ENCODE measurements at places on chromosomes 4 and X. TPM values are rescaled to one million over a fixed set of nuclear protein-coding genes. Genes with fewer than 3 reads are reported as not detected.
A peak's percentile ranks its signal among the peaks of the same experiment; 100 is the strongest.

DNA sequence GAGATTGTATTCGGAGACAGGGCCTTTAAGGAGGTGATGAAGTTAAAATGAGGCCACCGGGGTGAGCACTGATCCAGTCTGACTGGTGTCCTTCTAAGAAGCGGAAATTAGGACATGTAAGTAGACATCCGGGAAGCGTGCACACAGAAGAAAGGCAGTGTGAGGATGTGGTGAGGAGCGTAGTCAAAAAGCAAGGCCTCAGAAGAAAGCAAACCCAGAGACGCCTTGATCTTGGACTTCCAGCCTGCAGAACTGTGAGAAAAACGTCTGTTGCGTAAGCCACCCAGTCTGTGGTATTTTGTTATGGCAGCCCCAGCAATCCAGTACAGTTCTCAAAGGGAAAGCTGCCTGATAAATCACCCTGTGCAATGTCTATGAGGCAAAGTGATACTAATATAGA lies 153.5 kb downstream of the KCNIP4 start:
- DNase-seq: no peak

GRCh38 chrX:39729981-39730661 lies 367.6 kb downstream of the BCOR start:
- DNase-seq: no peak

DNA sequence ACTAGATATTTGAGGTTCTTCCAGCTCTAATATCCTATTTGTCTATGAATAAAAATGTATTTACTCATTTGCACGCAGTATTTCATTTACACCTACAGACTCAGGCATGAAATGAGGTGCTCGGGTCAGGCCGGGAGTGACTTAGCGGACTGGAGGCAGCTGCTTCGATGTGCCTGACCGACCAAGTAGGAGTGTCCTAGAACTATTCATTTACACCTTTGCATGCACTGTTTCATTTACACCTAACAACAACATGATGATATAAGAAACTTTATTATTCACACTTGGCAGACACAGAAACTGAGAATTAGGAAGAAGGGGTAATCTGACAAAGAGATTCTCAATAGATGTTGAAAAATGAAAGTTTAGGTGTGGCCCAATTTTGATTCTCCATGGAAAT lies 28.7 kb upstream of the FAT1 start:
- no peak for DNase-seq

GRCh38 chr4:186169945-186170802 lies 21.2 kb upstream of the CYP4V2 start:
- DNase-seq: no peak

GRCh38 chrX:131703646-131704045 lies 159.8 kb downstream of the OR13H1 start:
- no peak for DNase-seq

DNA sequence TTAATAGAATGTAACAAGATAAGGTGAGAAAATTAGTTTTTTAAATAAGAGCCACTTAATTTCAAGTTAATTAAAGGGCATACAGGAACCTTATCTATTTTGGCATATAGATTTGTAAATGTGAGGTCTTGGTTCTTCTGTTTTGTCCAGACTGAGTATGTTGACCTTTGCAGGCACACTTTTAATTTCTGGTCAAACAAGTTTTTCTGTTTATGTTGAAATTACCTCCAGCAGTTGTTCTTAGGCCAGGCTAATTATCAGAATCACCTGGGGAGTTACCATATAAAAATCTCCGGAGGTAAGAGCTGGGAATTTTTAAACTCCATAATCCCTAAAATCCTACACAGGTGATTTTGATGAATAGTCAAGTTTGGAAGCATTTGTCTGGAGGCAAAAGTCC lies 227.4 kb upstream of the ANKRD50 start:
- DNase-seq: no peak

DNA sequence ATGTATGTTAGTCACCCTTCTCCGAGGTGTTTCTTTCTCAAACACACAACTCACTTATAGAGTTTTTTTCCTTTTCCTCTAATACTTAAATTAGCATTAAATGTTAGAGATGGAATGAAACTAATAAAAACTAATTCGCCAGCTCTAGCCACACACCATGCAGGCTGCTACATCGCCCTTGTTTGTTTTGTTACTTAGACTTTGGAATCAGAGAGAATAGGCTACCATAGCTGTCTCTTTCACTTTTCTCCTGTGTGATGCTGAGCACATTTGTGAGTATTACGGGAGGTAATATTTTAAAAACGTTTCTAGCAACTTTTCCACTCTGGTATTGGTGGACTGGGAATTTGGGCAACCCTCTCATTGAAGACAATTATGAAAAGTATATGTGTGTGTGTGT lies 43.5 kb downstream of the ESX1 start:
- no peak for DNase-seq

- no peak for DNase-seq
Measured at GRCh38 chr4:138802499-138802898, 213.1 kb upstream of the NOCT start.

DNA sequence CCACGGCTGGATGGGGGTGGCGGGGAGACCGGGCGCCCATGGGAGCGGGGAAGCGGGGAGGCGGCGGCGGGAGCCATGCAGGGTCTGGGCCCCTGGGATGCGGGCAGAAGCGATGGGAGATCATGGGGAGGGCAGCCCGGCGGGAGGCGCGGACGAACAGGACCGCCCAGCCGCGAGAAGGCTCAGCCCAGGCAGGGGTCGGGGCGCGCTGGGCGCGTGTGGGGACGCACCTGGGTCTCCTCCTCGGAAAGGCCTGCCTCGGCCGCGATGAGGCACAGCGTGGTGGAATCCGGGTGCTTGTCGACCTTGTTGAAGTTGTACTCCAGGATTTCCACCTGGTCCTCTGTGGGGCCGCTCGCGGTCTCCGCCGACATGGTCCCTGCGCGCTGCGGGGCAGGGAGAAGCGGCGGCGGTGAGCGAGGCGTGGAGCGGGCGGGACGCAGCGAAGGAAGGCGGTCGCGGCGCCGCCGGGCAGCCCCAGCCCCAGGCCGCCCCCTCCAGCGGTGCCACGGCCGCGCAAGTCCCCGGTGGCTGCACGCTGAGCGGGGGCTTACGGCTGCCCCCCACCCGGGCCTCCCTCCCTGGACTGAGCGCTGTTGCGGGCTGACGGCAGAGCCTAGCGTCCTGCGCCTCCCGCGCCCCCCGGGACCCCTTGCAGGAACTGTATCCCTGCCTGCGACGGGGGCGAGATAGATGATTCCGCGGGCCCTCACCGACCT lies 25.3 kb downstream of the HOPX start:
- DNase-seq: no peak

- DNase-seq: no peak
Measured at GRCh38 chrX:39957816-39958566, 139.8 kb downstream of the BCOR start.

DNA sequence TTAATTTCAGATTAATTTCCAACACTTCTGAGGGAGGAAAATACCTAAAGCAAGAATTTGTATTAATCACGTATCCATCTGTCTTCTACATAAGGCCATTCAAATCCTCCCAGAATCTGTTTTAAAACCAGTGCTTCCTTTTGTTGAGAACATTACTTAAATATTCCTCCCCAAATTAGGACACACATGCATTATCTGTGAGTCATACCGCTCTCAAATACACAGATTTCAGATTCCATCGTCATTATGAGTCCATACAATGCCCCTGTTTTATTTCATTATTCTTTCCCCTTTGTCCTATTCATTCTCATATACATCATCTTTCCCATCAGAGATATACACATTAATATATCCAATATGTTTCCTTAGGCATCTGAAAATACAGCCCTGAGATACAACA lies 57.3 kb upstream of the PRSS12 start:
- DNase-seq: no peak

GRCh38 chr4:56654238-56654632 lies 26.9 kb downstream of the HOPX start:
- no peak for DNase-seq

DNA sequence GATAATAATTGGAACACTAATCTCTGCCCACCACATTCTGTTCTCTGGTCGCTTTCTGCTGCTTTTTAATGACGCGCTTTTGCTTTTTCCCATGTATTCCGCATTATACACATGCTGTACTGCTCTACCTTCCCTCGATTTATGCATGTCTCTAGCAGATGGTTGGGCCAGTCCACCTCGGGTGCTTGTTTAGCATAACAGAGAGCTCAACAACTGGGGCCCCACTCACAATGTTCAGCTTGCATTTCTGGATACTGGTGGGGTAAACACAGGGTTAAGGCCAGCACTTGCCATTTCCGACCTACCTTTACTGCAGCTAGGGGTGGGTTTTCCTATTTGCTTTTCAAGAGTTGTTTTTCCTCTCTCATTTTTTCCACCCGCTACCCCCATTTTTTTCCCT lies 255.8 kb downstream of the SOX3 start:
- DNase-seq: no peak

GRCh38 chr4:2432991-2433530 lies 14.3 kb downstream of the CFAP99 start:
- peak; percentile 66 for DNase-seq

GRCh38 chrX:84729809-84730208 lies 227.6 kb upstream of the HDX start:
- no peak for DNase-seq

DNA sequence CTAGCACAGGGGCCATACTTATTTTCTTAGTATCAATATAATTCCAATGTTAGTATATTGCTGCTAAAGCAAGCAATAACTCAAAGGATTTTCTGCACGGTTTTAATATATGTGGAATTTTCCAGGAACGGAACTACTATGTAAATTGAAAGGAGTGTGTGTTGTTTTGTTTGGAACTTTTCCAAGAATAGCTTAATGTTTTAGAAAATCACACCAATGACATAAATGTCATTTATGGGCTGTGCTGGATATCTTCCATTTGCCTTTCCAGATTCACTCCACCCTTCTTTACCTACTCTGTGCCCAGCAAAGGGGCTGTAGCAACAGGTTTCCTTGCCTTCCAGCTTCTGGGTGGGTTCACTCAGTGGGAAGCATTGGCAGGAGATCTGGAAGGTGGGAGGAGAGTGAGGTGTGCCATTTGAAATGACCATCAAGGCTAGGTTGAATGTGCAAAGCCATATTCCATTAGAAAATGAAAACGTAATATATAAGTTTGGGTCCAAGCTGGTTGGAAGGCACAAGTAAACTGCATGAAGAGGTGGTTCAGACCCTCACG lies 25.2 kb upstream of the ZFX start:
- DNase-seq: no peak

- DNase-seq: no peak
Measured at GRCh38 chr4:48654015-48654664, 125.9 kb downstream of the FRYL start.

- no peak for DNase-seq
Measured at GRCh38 chr4:6071959-6072720, 53.9 kb upstream of the C4orf50 start.

DNA sequence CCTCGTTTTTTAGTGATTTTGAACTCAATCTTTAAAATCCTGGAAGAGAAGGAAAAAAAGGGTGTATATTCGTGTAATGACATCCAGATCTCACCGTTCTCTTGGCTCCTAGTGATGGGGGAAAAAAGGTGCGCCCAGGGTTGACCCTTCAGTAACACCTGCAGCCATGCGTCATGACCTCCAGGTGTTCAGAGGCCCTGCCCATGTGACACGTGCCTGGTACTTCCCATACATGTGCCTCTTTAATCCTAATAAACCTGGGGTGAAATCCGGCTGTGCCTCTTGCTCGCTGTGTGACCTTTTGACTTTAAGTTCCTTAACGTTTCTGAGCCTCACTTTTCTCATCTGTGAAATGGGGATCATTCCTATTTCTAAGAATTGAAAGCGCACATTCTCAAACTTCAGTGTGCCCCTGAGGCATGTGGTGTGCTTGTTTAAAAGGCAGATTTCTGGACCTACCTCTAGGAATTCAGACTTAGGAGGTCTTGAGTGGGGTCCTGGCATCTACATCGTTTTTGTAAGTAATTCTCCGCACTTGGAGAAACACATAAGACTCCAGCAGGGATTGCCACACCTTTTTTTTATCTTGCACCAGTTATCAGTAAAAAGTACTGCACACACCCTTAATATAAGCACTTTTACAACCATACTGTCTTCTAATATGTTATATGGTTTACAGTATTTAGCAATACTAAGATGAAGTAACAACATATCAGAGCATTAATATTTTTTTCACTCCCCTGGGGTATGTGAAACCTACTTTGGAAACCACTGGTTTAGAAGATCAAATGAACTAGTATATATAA lies 90.1 kb downstream of the RELL1 start:
- DNase-seq: no peak

GRCh38 chr4:72938516-72938915 lies 131.0 kb downstream of the COX18 start:
- no peak for DNase-seq

- peak; percentile 26 for DNase-seq
Measured at GRCh38 chrX:100864657-100865391, 9.3 kb downstream of the NOX1 start.

GRCh38 chr4:114839986-114840385 lies 241.4 kb downstream of the UGT8 start:
- DNase-seq: no peak

DNA sequence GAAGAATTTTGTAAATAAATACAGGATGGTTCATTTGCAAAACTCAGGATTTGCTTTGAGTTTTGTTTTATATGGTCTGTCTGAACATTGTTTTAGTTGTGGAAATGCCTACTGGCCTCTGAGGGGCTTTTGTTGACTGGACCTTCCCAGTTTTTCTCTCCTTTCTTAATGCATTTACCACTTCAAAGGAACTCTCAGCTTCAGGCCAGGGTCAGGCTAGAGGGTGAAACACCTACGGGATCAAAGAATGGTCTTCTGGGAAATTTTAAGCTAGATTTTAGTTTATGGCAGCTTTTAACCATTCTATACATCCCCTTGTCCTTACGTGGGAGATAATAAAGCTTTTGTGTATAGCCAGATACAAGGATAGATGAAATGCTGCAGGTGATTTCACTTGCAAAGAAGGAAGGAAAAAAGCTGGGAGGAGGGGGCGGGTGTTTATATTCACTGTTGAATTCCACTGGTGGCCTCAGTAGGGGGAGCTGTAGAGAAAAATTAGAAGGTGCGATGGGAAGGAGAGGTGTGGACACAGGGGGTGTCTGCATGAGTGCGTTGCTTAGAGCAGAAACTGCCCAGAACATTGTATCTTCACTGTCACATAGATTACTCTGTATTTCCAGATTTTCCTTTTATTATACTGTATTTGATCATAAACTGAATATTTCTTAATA lies 151.8 kb downstream of the TSPAN5 start:
- no peak for DNase-seq

- no peak for DNase-seq
Measured at GRCh38 chr4:170978990-170979389, 834.2 kb upstream of the GALNTL6 start.

GRCh38 chr4:101334963-101335572 lies 12.3 kb downstream of the PPP3CA start:
- DNase-seq: no peak

Gene SH3RF1
- 8.1 TPM for total RNA-seq

Gene CCDC149
- total RNA-seq: 20.9 TPM

Gene IL2
- not detected for total RNA-seq

Gene NAA11
- not detected for total RNA-seq

Gene CSTF2
- 14.5 TPM for total RNA-seq

Gene PROM1
- total RNA-seq: 43.5 TPM

Gene ASB12
- 0.31 TPM for total RNA-seq

Gene TEX13D
- total RNA-seq: not detected

Data from occipital lobe (tissue), 3 donors.